HuH-7 (cell line): ENCODE measurements at places on chromosomes 11 and 22.

DNA sequence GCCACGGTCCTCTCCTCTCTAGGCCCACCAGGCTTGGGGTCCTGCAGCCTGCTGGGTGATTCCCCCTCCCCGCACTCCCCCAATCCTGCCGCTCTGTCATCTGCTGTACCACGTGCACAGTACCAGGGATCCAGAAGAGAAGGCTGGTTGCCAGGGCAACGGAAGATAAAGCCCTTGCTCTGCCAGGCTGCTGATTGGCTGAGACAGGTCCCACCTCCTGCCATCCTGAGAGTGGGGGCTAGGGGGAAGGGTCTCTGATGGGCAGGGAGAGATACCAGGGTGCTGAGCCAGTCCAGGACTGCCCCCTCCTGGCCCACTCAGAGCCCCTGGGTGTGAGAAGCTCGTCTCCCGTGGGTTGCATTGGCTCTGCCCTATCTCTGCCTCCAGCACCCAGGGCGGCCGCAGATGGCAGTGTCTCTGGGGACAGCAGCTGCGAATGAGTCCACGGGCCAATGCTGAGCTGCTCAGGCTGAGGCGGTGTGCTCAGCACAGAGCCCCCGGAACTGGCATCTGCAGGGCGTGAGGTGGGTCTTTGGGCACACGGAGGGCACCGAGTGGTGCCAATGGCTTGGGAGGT lies at the start of gene SMIM45:
Gene SMIM45, plus strand, starts transcription at position 253 of the 577 bp plus-strand sequence.
- DNase-seq, result no peak

- peak; percentile 47 for DNase-seq
Measured at GRCh38 chr22:31944700-31945442, 536 bp downstream of the YWHAH start.

DNA sequence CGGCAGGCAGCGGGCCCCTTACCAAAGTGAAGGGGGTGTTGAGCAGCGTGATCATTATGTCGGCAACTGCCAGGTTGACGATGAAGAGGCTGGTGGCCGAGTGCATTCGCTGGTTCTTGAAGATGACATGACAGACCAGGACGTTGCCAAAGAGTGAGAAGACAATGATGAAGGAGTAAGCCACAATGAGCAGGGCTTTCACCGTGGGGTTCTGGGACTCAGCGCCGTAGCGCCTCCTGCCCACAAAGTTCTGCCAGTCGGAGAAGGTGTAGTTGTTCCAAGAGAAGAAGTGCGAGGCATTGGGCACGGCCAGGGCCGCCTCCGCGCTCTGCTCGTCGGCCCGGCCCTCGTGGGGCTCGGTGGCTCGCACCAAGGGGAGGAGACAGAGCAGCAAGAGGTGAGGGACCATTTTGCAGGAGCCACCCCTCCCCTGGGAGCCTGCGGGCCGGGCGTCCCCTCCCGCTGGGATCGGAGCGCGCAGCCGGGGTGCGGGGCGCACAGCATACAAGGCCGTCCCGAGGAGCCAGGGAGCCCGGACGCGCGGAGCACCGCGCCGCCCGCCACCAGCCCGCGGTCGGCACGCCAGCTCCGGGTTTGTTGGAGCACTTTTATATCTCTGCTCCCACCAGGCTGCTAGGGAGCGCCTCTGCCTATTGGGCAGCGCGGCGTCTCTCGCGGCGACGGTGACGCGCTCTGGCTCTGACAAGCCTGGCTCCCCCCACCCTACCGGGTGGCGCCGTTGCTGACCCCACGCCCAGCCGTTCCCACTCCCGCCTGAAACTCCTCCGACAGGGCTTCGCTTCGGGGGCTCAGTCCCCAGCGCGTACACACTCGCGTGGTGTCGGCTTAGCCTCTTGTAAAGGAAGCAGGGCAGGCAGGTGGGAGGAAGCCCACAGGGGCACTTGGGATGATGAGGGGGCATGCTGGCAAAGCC lies at the start of gene GPR83:
Gene GPR83, minus strand, starts transcription at position 581 of the 934 bp plus-strand sequence. Its CDS starts 172 bp downstream, at position 409.
- no peak for DNase-seq

DNA sequence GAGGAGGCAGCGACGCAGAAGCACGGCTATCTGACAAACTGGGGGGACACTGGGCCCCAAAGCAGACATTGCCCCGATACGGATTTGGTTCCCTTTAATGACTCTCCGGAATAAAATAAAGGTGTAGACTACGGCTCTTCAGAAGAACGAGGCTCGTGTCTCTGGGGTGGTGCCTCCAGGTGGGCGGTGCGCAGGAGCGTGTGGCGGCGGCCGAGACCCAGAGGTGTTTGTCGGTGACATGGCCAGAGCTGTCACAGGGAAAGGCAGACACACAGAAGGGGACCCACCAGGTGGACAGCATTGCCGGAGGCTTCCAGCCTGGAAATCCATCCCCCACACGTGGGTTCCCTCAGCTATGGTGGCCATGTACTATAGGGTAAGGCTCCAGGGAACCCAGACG lies 366.0 kb downstream of the BRD1 start:
- no peak for DNase-seq

- no peak for DNase-seq
Measured at GRCh38 chr22:24361976-24362646, 65.3 kb upstream of the ADORA2A start.

DNA sequence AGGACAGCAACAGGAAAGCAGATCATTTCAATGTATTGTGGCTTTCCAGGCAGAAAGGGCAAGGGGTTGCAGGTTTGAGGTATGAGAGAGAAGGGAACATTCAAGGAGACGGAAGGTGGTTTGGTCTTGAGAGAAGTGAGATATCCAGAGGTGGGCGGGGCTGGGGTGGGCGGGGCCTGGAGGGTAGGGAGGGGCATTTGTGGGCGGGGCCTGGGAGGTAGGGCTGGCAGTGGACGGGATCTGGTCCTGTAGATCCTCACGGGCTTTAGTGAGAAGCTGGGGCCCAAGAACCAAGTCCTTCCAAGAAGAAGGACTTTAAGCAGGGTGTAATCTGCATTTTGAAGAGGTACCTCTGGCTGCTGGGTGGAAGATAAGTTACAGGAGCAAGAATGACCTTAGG lies 199.2 kb downstream of the MN1 start:
- DNase-seq, result no peak

GRCh38 chr11:75790986-75791385 lies 22.4 kb downstream of the DGAT2 start:
- no peak for DNase-seq

- DNase-seq, result no peak
Measured at GRCh38 chr11:98307827-98308491, 712.8 kb upstream of the CNTN5 start.

- DNase-seq, result no peak
Measured at GRCh38 chr11:61946894-61947293, 3.3 kb upstream of the BEST1 start.

GRCh38 chr11:77086521-77087472 lies 15.8 kb upstream of the OMP start:
- no peak for DNase-seq

DNA sequence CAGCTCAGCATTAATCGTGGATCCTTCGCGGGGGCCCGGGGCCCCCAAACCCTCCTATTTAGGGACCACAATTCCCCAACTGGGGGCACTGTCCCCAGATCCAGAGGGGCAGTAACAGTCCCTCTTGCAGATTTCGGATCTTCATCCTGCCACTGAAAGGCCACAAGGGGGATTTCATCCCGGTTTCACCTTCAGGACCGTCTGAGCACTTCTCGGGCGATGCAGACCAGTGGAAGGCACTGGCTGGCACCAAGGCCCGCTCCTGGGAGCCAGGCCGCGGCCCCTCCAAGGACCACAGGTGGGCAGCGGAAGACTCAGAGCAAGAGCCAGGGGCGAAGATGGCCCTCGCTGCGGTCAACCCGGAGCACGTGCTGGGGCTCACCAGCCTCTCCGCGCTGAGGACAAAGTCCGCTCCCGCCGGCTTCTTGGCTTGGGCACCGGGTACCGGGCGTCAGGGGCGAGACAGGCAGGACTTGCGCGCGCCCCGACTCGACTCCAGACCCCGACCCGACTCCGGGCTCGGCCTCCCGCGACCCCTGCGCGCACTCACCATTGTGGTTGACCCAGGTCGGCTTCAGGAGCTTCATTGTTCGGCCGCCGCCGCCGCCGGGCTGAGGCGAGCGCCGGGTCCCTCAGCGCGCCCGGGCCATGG lies 517 bp downstream of the HIRA start:
- peak; percentile 36 for DNase-seq

DNA sequence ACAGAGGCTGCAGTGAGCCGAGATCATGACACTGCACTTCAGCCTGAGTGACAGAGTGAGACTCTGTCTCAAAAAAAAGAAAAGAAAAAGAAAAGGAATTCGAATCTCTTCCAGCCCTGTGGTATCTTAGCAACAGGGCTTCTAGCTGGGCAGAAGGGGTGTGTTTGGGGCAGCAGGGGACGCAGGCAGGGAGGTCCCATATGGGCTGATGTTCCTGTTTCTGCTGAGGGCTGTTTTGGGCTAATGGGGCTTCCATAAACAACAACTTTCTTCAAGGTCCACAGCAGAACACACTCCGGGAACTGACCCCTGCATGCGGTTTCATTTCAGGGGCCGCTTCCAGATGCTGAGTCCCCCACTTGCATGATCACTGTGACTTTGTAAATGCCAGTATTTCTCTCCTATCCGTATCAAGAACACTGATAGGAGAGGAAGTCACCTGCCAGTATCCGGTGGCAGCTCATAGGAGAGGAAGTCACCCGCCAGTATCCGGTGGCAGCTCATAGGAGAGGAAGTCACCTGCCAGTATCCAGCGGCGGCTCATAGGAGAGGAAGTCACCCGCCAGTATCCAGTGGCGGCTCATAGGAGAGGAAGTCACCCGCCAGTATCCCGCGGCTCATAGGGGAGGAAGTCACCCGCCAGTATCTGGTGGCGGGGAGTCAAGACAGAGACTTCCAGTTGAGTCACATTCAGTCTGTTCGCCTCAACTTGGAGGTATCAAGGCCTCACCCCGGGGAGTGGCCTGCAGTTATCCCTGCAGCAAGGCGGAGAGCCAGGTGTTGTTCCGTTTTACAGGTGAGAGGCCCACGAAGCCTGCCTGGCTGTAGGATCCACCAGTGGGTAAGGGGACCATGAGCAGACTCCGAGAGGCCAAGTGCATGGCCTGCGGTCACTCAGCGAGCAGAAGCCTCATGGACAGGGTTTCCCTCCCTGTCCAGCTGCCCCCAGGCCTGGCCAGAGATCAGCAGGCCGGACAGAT lies 8.3 kb upstream of the FGF19 start:
- no peak for DNase-seq

DNA sequence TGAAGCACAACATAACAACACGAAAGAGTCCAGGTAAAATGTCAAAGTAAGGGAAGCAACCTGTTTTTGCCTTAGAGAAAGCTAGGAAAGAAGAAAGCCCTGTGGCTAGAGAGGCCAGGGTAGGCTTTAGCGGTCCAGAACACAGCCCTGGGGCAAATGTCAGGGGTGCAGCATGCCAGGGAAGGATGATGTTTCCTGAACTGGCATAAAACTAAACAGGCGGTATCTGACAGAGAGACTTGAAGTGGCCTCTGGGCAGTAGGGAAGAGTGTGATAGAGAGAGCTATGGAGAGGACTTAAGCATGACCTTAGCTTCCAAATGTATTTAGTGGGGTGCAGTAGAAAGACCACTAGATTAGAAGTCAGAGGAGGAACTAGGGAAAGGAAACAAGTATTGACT lies 103.5 kb downstream of the KCNC1 start:
- DNase-seq, result no peak

DNA sequence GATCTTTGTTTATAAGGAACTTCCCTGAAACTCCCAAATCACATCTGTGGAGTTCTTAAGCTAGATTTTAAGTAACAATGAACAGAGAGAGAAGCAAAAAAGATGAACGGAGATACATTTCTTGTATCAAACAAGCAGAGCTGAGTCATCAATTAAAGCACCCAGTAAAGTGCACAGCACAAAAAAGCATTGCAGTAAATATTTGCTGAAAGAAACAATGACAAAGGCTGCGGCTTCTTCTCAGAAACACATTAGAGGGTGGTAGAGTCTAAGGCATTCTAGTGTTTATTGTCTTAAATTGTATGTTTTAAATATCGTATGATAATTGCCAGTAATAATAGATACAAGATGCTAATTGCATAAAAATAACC lies 941.6 kb upstream of the CHORDC1 start:
- no peak for DNase-seq

GRCh38 chr11:128757886-128758612 lies 64.2 kb downstream of the FLI1 start:
- DNase-seq, result no peak

DNA sequence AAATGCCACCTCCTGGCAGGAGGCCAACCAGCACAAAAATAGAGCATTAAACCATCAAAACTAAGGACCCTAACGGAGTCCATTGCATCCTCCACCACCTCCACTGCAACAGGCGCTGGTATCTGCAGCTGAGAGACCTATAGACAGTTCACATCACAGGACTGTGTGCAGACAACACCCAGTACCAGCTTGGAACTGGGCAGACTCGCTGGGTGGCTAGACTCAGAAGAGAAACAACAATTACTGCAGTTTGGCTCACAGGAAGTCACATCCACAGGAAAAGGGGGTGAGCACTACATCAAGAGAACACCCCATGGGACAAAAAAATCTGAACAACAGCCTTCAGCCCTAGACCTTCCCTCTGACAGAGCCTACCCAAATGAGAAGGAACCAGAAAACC lies 11.6 kb upstream of the TMEM45B start:
- DNase-seq, result no peak

DNA sequence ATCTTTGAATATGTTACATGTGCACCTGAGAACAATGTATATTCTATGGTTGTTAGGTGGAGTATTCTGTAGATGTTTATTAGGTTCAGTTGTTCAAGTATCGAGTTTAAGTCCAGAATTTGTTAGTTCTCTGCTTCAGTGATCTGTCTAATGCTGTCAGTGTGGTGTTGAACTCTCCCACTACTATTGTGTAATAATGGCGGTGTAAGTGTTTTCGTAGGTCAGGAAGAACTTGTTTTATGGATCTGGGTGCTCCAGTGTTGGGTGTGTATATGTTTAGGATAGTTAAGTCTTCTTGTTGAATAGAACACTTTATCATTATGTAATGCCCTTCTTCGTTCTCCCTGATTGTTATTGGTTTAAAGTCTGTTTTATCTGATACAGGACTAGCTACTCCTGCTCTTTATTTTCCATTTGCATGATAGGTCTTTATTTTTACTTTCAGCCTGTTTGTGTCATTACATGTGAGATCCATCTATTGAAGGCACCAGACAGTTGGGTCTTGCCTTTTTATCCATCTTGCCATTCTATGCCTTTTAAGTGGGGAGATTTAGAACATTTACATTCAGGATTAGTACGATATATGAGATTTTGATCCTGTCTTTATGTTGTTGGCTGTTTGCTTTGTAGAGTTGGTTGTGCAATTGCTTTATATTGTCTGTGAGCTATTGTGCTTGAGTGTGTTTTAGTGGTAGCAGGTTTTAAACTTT lies 121.6 kb downstream of the DDX10 start:
- no peak for DNase-seq

DNA sequence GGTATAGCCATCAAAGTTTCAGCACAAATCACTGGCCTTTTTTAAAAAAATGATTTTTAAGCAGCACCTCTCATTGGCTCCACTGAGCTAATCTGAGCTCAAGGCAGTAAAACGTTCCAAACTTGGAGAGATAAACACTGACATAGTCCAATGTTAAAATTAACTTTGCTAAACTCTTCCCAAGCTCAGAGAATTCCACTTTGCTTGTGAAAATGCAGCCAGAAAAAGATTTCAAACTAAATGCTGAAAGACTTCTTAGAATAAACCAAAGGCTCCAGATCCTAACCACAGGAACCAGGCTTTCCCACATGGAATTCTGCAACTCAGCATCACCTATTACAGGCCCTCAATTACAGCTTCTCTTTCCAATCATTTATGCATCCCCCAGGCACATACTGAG lies 84.7 kb upstream of the GDPD4 start:
- DNase-seq, result no peak
